Kidney (tissue), 22 donors: ENCODE measurements at places on chromosomes 5 and 9.

DNA sequence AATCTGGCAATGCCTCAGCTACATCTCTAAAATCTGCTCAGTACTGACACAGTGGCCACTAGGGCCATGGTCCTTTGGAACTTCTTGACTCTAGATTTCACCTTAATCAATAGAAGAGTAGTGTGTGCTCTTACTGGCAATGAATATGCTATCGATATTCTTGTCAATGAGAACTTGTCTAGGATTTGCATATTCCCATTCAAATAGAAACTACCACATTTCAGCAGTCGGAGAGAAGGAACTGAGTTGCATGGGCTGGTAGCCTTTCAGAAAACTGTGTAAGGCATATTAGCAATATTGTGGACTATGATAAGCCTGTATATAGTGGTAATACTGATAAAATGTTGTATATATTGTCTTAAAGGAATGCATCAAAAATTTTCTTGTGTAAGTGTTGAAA lies 45.3 kb upstream of the NAA35 start:
- DNase-seq: no peak

- DNase-seq: no peak
Observed at GRCh38 chr5:175381130-175381529, 62.9 kb downstream of the DRD1 start.

- DNase-seq: no peak
Observed at GRCh38 chr9:100082782-100083181, 16.0 kb downstream of the ERP44 start.

DNA sequence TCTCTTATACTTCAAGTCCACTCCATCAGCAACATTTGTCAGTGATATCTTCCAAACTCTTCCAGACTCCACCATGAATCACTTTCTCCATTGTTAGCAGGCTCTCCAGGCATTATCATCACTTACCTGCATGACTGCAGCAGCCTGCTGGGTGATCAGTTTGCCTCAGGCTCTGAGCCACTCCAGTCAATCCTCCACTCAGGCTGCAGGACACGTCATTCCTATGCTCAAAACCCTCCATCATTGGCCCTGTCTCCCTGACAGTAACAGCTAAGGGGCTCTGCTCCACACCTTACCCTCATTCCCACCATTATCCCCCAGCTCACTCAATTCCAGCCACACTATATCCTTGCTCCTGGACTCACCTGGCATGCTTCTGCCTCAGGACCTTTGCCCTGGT lies 10.7 kb downstream of the DIRAS2 start:
- DNase-seq: no peak
